H54 (cell line): ENCODE measurements at places on chromosomes 4 and X.
A peak's percentile ranks its signal among the peaks of the same experiment; 100 is the strongest.

DNA sequence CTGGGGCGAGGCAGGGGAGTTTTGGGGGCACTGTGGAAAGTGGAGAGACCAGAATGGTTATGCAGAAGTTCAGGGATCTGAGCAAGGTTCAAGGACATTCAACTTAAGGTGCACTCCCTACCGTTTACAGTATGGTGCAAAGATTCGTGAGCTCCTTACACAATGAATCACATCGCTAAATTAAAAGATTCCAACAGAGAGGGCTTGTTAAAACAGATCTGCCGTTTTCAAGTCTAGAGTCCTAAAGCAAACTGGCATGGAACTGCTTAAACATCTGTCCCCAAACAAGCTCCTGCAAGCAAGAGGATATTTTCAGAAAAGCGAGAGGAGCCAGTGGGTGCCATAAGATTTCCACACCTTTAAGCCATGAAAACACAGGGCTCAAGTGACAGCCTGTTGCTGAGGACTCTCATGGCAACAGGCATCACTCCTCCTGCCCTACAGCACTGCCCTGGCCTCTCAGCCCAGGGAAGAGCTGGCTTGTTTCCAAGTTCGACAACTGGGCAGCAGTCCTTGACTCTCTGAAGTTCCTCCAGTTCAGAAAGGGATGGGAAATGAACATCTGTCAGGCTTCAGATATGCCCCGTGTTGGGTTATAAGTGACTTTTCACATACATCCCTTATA lies 10.0 kb downstream of the FAM184B start:
- DNase-seq = no peak

- DNase-seq = no peak
These were observed 74.5 kb upstream of the QRFPR start for GRCh38 chr4:121455285-121455684.

DNA sequence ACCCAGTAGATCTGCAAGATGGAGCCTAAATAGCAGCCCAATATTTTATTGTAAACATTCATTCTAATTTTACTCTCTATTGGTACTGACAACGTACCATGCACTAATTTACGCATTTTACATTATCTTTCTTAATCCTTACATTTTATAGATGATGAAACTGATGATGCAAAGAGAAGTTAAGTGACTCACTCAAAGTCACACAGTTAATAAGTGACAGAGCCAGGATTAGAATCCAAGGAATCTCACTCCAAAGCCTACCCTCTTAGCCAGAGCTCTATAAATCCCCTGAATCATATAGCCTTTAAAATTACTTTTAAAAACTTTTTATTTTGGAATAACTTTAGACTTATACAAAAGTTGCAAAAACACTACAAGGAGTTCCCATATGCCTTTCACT lies 37.6 kb downstream of the PHKA1 start:
- DNase-seq = no peak

DNA sequence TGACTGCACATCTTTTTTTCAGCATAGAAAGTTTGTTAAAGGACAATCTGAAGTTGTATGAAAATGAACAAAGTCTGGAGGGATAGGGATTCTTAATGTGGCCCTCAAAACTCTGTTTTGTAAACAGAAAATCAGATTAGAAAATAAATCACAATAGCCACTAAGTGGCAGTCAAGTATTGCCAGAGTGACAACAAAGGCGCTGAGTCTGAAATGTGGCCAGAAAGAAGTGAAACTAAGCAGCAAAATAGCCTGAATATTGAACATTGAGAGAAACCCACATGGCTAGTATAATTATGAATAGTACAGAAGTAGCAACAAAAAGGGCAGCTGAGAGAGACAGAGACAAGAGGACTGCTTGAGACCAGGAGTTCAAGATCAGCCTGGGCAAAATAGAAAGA lies 81.1 kb upstream of the CT45A1 start:
- no peak for DNase-seq

- DNase-seq = no peak
These were observed 852.4 kb downstream of the CCSER1 start for GRCh38 chr4:90979556-90979955.

- no peak for DNase-seq
These were observed 54.3 kb downstream of the ZFYVE28 start for GRCh38 chr4:2363951-2364653.

DNA sequence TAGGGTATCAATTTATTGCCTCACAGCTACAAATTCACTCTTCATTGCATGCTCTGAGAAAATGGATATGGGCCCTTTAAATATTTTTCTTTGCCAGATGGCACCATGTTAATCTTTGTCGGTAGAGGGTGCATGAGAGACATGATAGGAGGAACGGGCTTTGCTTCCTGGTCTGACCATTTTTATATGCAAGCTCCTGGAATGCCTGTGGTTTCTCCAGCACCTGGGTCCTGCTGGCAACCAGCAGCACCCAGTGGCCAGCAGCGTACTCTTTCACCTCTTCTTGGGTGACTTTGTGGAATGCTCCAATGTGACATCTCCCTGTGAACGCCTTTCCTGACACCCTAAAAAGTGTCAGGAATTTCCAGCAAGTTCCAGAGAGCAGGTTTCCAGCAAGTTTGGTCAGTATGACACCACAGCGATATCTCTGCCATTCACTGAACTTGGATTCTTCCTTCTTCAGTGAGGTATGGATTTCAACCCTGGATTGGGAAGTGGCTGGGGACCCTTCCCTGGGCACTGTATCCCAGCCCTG lies 140.3 kb upstream of the PGRMC2 start:
- DNase-seq = peak; percentile 44

DNA sequence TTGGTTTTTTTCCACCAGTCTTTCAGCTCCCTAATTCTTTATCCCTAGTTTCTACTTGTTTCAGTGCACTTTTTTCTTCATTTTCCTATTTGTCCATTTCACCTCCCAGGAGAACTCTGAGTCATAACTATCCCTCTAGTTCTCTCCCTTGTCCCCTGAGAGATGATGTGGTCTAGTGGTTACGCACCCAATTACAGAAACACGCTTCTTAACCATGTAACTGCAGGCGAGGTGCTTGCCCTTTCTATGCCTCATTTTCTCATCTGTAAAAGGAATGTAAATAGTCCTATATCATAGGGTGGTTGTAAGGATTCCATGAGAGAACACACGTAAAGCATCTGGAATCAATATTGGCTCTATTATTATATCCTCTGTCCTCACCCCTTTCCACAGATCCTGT lies 8.8 kb upstream of the GRPR start:
- DNase-seq = no peak

- no peak for DNase-seq
These were observed 117.1 kb upstream of the BMP3 start for GRCh38 chr4:80913381-80913780.

GRCh38 chr4:152535360-152535902 lies 461 bp downstream of the FBXW7 start:
- no peak for DNase-seq

DNA sequence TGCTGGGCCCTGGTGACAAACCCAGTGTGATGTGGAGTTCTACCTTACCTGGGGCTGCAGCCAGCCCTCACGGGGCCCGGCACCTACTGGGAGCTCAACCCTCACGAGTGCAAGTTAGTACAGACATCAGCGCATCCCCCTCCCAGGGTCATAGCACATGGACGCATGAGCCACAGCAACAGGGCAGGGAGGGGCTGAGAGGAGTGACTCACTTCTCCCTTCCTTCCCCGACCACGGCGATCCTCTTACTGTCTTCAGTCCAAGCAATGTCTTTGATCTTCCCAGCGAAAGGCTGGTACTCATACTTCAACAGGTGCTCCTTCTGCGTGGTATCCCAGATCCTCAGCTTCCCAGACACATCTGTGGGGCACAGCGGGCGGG lies 17.8 kb downstream of the WDR1 start:
- no peak for DNase-seq

GRCh38 chrX:68894142-68894512 lies 65.3 kb downstream of the EFNB1 start:
- no peak for DNase-seq

GRCh38 chr4:173909294-173909693 lies 374.2 kb downstream of the FBXO8 start:
- no peak for DNase-seq

DNA sequence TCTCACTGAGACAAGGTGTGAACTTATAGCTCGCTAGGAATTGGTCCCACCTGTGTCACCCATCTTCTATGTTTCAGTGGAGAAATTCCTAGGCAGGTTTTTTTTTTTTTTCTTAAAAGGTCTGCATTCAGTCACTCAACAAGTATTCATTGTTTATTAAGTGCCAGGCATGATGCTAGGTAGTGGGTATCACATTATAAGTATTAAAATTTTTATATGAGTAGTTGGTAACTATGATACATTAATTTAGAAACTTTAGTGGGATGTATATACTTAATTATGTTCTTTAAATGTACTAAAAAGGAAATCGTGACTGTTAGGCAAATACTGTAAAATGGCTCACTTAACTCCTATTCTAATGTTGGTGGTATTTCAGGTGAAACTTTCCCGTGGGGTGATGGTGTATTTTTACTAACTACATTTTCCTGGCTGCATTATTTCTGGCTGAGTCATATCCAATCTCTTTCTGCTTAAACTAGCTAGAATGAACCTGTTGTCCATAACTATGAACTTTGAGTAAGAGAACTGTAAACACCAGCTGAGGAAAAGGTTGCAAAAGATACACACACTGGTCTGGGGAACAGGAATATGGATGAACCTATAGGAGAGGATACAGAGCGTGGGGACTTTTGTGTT lies 49.3 kb upstream of the MED14 start:
- DNase-seq = no peak

DNA sequence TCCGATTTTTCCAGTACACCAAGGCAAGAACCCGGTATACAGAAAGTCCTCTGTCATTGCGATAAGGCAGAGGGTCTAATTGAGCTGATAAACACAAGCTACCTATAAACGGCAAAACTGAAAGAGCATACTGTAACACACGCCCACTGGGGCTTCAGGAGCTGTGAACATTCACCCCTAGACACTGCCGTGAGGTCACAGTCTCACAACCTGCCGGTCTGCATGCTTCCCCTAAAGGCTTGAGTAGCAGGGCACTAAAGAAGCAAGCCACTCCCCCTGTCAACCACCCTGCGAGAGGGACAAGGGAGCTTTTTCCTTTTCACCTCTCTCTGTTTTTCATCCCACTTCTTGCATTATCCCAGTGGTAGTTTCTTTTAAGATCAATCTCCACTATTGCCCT lies 22.4 kb upstream of the F9 start:
- DNase-seq = no peak

DNA sequence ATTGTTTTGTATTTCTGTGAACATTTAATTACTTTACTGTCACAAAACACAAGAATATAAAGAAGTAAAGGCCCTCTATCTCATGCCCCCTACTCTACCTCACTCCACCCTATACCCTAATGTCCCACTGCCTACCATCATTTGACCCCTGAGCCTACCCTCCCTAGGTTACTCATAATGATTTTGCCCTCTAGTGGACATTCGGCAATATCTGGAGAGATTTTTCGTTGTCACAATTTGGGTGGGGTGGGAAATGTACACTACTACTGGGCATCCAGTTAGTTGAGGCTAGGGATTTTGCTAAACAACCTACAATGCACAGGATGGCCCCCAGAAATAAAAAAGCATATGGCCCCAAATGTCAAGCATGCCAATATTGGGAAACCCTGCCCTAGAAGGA lies 10.2 kb downstream of the TEX13A start:
- no peak for DNase-seq

DNA sequence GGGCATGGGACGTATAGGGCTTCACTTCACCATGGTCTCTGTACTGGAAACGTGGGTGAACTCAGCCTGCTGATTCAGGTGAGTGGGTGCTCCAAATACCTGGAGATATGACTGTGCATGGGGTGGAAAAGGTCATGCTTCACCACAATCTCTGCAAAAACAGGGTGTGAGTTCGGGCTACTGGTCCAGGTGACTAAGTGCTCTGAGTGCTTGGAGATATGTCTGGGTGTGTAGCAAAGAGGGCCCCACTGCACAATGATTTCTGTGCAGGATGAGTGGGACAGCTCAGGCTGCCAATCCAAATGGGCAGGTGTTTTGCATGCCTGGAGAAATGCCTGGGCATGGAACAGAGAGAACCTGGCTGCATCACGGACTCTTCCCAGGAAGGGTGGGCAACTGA lies 11.2 kb upstream of the CPXCR1 start:
- DNase-seq = no peak

- DNase-seq = no peak
These were observed 113.2 kb downstream of the ATP10D start for GRCh38 chr4:47598320-47598719.

GRCh38 chrX:19403696-19404095 lies 60.0 kb downstream of the PDHA1 start:
- DNase-seq = no peak

GRCh38 chrX:545452-545885 lies 85.1 kb upstream of the SHOX start:
- DNase-seq = no peak

GRCh38 chr4:47642191-47642830 lies 157.2 kb downstream of the ATP10D start:
- DNase-seq = no peak

DNA sequence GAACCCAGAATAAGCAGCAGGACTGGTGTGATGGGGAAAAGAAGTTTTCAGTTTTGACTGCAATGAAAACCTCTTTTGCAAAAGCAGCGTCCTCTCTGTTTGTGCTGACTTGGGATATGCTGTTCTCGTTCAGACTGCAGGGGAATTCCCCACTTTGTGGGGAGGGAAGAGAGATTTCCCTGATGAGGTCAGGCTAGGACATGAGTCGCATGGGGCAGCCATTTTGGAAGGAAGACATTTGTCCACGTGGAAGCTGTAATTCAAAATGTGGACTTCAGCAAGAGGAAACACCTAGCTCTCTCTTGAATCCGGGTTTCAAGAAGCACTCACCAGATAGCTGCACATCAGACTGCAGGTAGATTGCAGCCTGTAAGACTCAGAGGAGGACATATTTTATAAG lies 39.3 kb downstream of the ING2 start:
- no peak for DNase-seq

DNA sequence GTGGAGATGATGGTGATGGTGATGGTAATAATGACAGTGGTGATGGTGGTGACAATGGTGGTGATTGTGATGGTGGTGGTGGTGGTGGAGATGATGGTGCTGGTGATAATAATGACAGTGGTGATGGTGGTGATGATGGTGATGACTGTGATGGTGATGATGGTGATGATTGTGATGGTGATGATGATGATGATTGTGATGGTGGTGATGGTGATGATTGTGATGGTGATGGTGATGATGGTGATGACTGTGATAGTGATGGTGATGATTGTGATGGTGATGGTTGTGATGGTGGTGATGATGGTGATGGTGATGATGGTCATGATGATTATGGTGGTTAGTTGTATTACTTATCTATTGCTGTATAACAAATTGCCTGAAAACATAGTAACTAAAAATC lies 108.9 kb upstream of the NKX1-1 start:
- DNase-seq = no peak
